Caudate nucleus (tissue), 63 donors: ENCODE measurements at places on chromosomes 5 and 9.

GRCh38 chr5:123545506-123545905 is 33.5 kb downstream of the CSNK1G3 start:
- no peak for DNase-seq

- no peak for DNase-seq
Measured at GRCh38 chr5:135441350-135441831, 5.8 kb downstream of the DCANP1 start.

DNA sequence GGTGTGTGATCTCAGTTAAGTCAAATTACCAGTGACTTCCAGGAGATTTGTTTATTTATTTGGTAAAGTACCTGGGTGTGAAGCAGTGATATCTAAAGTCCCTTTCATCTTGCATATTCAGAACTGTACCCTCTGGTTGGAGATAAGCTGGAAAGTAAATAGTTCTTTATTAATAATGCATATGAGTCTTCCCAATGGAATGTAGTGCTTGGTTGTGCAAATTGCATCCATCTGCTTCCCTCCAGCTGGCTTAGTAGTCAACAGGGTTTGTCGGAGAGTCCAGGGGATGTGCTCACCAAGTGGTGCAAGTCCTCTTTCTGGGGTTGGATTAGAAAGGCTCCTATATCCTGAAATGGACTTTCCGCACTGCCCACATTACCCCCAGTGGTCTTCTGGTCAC is 42.0 kb downstream of the TRPM3 start:
- no peak for DNase-seq

GRCh38 chr9:801399-802071 is 40.0 kb upstream of the DMRT1 start:
- no peak for DNase-seq

DNA sequence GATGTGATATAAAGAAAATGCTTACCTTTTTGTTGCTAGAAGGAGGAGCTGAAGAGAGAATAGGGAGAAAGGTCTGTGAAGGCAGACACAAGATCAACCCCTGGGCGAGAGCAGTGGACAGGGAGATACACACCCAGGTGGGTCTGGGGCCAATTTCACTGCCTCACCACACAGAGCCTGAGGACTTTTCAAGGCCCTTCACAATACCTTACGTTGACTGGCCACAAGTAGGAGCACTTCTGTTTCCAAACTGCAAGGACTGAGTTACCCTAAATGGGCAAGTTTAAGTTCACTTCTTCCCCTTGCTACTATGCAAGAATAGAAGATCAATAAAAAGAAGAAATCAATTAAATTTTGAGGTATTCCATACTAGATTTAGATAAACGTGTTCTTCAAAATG is 174.5 kb upstream of the SLC12A2 start:
- DNase-seq = no peak

DNA sequence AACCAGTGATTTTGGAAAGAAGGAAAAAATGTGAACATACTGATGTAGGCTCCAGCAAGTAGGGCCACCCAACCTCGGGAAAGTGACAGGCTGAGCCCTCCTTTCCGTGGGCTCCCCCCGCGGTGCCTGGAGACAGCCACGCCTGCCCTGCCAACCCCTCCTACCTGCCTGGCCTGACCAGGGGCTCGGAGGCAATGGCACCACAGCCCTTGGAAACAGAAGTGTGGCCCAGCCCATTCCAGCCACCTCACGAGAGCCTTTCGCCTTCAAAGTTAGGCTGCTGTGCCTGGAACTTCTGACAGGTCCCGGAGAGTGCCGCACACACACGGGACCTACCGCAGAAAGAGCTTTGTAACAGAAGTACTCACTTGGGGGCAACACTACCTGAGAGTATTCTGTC is 49.5 kb upstream of the LRRC14B start:
- no peak for DNase-seq

DNA sequence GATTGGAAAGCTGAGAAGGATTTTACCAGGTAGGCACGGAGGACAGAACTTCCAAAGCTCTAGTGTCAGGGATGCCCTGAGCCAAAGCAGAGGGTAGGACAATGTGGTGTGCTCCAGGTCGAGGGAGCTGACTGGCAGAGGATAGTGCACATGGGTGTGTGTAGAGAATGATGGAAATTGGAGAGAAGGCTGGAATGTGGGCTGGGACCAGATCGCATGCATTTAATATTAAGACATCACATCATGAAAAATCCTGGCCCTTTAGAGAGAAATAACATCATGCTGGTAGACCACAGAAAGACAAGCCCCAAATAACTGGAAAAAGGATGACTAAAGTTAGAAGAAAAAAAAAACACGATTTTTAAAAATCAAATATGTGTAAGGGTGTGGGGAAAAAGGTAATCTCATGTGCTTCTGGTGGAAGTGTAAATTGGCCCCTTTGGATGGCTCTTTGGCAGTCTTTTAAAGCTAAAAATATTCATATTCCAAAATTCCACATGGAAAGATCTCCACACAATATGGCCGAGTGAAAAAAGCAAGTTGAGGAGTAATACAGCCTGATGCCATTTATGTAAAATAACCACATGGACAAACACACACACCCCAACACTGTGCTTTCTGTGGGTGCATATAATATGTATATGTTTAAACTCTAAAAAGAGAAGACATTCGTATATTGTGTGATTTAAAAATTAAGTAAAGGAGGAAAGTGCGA is 67.0 kb upstream of the TGFBR1 start:
- DNase-seq = no peak

DNA sequence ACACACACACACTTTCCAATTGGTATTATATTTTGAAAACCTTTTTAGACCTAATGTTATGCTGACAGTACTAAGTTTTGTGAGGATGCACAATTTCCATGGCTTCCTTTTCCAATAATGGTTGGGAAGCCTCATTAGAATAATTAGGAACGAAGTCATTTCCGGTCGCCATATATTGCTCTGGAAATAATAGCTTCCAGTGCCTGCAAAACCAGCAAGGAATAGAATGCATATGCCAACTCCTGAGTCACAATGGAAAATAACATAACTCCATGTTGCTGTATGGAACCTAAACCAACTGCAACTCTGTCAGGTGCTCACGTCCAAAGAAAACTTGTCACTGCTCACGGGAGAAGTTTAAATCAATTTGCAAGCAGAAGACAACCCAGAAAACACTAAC is 222.0 kb downstream of the EBF1 start:
- no peak for DNase-seq

DNA sequence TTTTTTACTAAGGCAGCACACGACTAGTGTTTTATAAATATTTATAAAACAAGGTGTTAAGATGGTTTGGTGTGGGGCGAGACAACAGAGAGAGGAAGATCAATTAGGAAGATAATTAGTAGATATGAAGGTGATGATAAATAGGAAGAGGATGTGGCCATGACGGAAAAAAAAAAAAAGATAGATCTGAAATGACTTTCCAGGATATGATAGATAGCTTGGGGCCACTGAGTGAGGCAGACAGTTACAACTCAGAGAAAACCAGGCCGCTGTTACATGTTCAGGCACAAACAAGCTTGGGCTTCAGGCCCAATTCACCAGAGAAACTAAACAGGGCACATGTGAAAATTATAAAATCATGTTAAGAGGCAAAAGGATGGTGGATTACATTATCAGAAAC is 43.2 kb downstream of the KIAA0825 start:
- no peak for DNase-seq

GRCh38 chr9:96163712-96164111 is 138.3 kb downstream of the HSD17B3 start:
- DNase-seq = no peak
